Choroid plexus epithelial cell (primary cell): ENCODE measurements at places on chromosomes 12 and 14.

DNA sequence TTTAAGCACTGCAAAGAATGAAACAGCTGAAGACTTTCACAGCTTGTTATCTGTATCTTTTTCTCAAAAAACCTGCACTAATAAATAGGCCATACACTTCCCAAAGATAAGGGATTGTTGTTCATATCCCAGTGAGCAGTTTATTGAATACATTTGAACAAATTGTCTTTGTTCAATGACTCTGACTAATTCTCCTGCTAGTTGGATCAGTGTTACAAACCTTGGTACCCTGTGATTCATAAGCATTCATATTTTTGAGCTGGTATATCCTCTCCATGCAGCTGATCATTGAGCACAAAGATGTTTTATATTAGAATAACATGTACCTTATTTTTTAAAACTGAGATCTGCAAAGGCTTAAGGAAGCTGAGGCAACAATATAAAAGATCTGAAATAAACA is 58.9 kb upstream of the FSCB start:
- DNase-seq, result no peak

GRCh38 chr12:26782372-26783130 is 50.4 kb downstream of the ITPR2 start:
- DNase-seq, result no peak

GRCh38 chr14:97218691-97219430 is 421.7 kb downstream of the VRK1 start:
- DNase-seq, result no peak

- peak; percentile 45 for DNase-seq
Observed at GRCh38 chr12:123384994-123385376, 1.1 kb downstream of the KMT5A start.

DNA sequence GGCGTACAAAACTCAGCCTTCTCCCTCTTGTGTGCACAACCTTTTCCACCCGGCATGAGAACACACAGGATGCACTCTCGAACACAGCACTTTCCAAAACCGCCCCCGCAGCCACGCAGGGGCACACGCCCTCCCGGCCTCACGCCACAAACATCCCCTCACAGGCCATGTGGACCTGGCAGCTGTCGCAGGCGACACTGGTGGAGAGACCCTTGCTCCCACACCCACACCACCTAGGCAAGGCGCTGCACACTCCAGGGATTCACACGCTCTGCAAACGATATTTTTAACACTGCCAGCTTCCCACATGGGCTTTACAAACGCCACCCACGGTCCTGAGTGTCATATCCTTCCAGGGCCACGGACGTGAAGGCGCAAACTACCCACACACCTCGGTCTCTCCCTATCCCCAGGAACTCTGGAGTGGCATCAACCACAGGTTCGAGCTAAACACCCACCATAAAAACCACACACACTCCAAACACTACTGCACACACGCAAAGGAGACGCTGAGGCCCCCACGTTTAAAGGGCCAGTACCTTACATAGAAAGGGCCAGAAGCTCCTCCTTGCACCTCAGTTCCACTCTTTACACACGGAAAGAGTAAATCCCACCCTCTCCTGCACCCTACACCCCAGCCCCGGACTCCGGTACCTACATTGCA is 12.4 kb upstream of the ITGB7 start:
- DNase-seq, result peak; percentile 60

DNA sequence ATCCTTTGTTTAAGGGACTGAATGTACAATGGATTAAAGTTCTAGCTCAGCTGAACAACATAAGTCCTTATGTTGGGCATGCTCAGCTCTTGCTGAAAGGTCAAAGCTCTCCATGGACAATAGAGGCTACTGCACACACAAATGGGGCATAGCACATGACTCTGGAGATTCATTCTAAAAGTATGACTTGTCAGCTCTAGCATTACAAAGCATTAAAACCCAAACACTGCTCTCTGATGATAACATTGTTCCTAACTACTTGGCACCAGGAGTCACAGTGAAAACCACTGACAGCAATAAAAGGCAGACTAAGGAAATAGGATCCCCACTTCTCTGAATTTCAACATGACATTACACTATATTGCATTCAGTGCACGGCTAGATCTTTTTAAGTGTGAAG is 21.9 kb upstream of the FSCB start:
- no peak for DNase-seq

DNA sequence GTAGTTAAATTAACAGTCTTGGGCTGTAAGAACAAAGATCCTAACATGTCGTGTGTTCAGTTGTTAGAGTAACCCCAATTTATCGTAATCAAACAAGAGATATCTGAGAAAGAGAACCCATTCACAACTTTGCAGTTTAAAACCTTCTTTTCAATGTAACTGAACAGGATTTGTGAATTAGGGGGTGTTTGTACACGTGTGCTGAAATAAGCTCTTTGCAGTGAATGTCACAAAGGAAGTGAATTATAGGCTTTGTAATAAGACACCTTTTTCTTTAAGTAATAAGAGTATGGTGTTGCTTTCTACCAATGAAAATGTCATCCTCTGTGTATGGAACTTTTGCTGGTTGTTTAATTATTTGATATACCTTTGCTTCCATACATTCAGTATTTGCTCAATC is 114.0 kb downstream of the ALX1 start:
- DNase-seq, result no peak

GRCh38 chr12:80293759-80294158 is 150.3 kb upstream of the PTPRQ start:
- no peak for DNase-seq

- no peak for DNase-seq
Observed at GRCh38 chr12:125105600-125105999, 40.4 kb downstream of the AACS start.
